ENCODE measurements at places on chromosomes 6 and 20.
A peak's percentile ranks its signal among the peaks of the same experiment; 100 is the strongest.

GRCh38 chr20:37201827-37202162 lies 22.4 kb upstream of the MROH8 start:
- H3K4me3 ChIP-seq, result no peak overlapping the region
- no peak overlapping the region for H3K27ac ChIP-seq
- no peaks in the 10 kb centered on the region for H3K4me1 ChIP-seq
- DNase-seq, result no peak

DNA sequence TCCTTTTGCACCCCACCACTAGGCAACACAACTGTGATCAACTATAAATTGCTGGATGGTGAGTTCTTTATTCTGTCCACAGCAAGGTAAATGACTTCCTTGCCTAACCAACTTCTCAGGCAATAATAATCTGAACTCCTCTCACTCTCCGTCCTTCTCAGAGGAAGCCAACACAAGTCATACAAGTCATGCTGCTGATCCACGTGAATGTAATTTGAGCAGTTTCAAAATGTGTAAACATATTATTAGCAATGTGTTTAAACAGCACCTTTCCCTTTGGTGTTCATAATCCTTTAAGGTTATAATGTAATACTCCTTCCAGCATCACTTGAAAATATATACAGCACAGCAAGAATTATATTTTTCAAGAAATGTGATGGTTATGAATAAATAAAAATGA lies 127.9 kb downstream of the QRSL1 start:
- H3K4me1 ChIP-seq, result no peaks in the 10 kb centered on the region
- DNase-seq, result no peak
- H3K36me3 ChIP-seq, result no peaks in the 10 kb centered on the region
- H3K27me3 ChIP-seq, result no peaks in the 10 kb centered on the region

GRCh38 chr6:16789329-16790038 lies 28.2 kb upstream of the ATXN1 start:
- no peaks in the 10 kb centered on the region for H3K4me1 ChIP-seq
- no peaks in the 10 kb centered on the region for H3K36me3 ChIP-seq
- H3K27ac ChIP-seq, result no peak overlapping the region
- no peak for DNase-seq

GRCh38 chr6:17012421-17013225 lies 89.2 kb upstream of the STMND1 start:
- H3K36me3 ChIP-seq, result no peaks in the 10 kb centered on the region
- peak; percentile 25 for DNase-seq
- no peak overlapping the region for H3K4me3 ChIP-seq
- H3K27ac ChIP-seq, result no peak overlapping the region
- H3K27me3 ChIP-seq, result no peaks in the 10 kb centered on the region

DNA sequence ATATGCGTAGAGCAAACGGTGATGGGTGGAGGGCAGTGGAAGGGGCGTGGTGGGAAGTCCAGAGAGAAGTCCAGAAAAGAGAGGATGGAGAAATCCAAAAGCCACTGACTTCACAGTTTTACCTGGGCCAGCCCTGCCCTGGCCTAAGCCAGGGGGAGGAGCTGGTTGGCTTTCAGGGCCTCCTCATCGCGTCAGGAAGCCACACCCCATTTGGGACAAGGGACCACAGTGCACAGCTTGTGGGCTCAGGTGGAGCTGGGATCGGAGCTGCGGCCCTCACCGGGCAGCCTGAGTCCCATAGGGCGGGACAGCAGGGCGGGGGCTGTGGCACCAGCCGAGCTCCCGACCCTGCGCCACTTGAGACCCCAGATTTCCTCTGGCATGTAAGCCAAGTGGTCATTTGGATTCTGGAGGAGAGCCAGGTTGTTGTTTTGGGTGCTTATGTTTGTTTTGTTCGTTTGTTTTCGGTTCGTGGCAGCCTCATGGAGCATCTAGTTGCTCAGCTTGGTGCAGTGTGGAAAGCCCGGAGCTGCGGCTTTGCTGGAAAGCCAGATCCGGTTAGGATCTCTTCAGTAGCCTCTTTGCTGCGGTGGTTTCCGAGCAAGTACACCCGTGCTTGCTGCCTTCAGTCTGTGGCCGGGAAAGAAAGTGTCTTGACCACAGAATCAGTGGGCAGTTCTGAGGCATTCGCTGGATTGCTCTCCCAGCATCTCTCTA lies 42.2 kb downstream of the RIOK1 start:
- H3K4me3 ChIP-seq, result no peak overlapping the region
- no peak for DNase-seq
- no peaks in the 10 kb centered on the region for H3K27me3 ChIP-seq
- peaks cover 5% of the 10 kb centered on the region for H3K4me1 ChIP-seq
- H3K36me3 ChIP-seq, result no peaks in the 10 kb centered on the region
- H3K27ac ChIP-seq, result no peak overlapping the region

- no peak for DNase-seq
- H3K27me3 ChIP-seq, result no peaks in the 10 kb centered on the region
- no peaks in the 10 kb centered on the region for H3K4me1 ChIP-seq
- no peak overlapping the region for H3K27ac ChIP-seq
These were observed 49.9 kb upstream of the TOP1 start for GRCh38 chr20:40978761-40979160.

GRCh38 chr20:6866741-6867140 lies 99.3 kb downstream of the BMP2 start:
- no peaks in the 10 kb centered on the region for H3K4me1 ChIP-seq
- H3K4me3 ChIP-seq, result no peak overlapping the region
- no peaks in the 10 kb centered on the region for H3K27me3 ChIP-seq
- no peaks in the 10 kb centered on the region for H3K36me3 ChIP-seq
- DNase-seq, result no peak
- no peak overlapping the region for H3K27ac ChIP-seq

GRCh38 chr6:108896111-108896661 lies 48.0 kb downstream of the ARMC2 start:
- no peak overlapping the region for H3K4me3 ChIP-seq
- no peak overlapping the region for H3K27ac ChIP-seq
- H3K4me1 ChIP-seq, result no peaks in the 10 kb centered on the region
- no peaks in the 10 kb centered on the region for H3K36me3 ChIP-seq

DNA sequence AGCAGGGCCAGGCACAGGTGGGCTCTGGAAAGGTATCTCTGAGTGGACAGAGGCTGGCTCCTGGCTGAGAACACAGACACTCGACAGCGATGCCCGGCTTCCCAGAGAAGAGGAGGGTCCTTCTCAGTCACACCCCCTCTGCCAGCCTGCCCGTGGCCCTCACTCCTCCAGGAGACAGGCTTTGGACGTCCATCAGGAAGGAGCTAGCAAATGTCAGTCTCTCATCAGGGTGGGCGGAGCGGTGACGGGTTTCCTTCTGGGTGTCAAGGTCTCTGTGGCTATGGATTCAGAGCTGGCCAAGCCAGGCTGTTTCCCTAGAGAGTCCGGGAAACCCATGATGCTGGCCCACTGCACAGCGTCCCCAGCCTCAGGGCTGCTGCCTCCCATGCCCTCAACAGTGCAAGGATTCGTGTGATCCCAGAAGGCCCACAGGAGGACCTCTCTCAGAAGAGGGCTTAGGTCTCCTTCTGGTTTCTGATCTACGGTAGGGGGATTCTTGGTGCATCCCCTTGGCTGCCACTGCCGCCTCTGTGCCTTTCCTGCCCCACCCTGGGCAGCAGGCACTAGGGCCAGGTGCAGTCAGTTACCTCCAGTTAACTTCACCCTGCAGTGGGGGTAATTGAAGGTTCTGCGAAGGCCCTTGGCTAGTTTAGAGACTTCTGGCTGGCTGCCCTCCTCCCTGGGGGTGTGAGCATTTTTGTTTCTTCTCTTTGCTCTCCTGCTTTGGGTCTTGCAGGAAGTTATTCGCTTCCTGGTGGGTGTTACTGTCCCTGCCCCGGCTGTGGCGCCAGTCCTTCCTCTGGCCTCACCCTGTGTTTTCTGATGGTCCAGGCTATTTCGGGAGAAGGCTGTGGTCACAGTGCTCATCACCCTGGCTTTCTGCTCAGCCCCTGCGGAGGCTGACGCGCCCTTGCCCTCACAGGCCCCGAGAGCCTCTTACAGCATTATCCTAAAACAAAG lies 80.2 kb downstream of the CDH4 start:
- 0 out of 2 replicates have a peak, but pooled peaks cover 1% of the 10 kb centered on the region for H3K4me1 ChIP-seq
- no peak overlapping the region for H3K4me3 ChIP-seq
- DNase-seq, result no peak
- H3K27ac ChIP-seq, result no peak overlapping the region
- H3K27me3 ChIP-seq, result peaks cover 4% of the 10 kb centered on the region

GRCh38 chr6:124487623-124488431 lies 474.4 kb upstream of the RNF217 start:
- no peak overlapping the region for H3K4me3 ChIP-seq
- H3K27me3 ChIP-seq, result no peaks in the 10 kb centered on the region
- no peaks in the 10 kb centered on the region for H3K4me1 ChIP-seq
- DNase-seq, result no peak

- H3K4me3 ChIP-seq, result no peak overlapping the region
- no peaks in the 10 kb centered on the region for H3K4me1 ChIP-seq
- no peak for DNase-seq
- H3K36me3 ChIP-seq, result no peaks in the 10 kb centered on the region
- no peaks in the 10 kb centered on the region for H3K27me3 ChIP-seq
- no peak overlapping the region for H3K27ac ChIP-seq
These were observed 53.5 kb downstream of the RALGAPA2 start for GRCh38 chr20:20658871-20659431.

GRCh38 chr20:56442389-56443365 lies 25.8 kb upstream of the RTF2 start:
- no peak overlapping the region for H3K27ac ChIP-seq
- H3K27me3 ChIP-seq, result no peaks in the 10 kb centered on the region
- no peak overlapping the region for H3K4me3 ChIP-seq
- no peaks in the 10 kb centered on the region for H3K36me3 ChIP-seq

- H3K4me3 ChIP-seq, result peak overlapping the region; percentile 84
- peak; percentile 69 for DNase-seq
- no peaks in the 10 kb centered on the region for H3K4me1 ChIP-seq
- H3K27ac ChIP-seq, result peak overlapping the region; percentile 40
- H3K36me3 ChIP-seq, result no peaks in the 10 kb centered on the region
These were observed 1.0 kb downstream of the AFDN start for GRCh38 chr6:167827583-167828324.

- no peaks in the 10 kb centered on the region for H3K36me3 ChIP-seq
- no peaks in the 10 kb centered on the region for H3K27me3 ChIP-seq
- no peaks in the 10 kb centered on the region for H3K4me1 ChIP-seq
- no peak for DNase-seq
- no peak overlapping the region for H3K4me3 ChIP-seq
These were observed 70.8 kb upstream of the SASH1 start for GRCh38 chr6:148271711-148272439.

GRCh38 chr6:30898750-30899360 lies 9.2 kb upstream of the GTF2H4 start:
- no peak overlapping the region for H3K27ac ChIP-seq
- H3K36me3 ChIP-seq, result peaks cover 64% of the 10 kb centered on the region
- no peak overlapping the region for H3K4me3 ChIP-seq
- no peaks in the 10 kb centered on the region for H3K4me1 ChIP-seq
- no peaks in the 10 kb centered on the region for H3K27me3 ChIP-seq

DNA sequence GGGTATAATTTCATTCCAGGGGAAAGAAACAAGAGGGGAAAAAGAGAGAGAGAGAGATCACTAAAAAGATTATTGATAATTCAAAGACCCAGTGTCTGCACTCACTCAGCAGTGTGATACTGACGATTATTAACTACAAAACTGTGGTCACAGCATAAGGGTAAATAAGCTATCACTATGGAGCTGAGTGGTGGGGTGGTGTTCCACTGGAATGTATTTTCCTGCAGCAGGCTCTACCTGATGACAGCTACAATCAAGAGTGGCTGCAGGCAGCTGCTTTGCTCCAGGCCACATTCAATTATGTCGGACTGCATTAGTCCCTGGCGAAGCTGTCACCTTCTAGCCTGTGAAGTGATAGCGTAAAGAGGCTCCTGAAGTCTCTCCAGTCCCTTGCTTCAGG lies 122.2 kb upstream of the TFAP2D start:
- H3K4me3 ChIP-seq, result no peak overlapping the region
- DNase-seq, result no peak
- H3K27me3 ChIP-seq, result no peaks in the 10 kb centered on the region
- H3K27ac ChIP-seq, result no peak overlapping the region

DNA sequence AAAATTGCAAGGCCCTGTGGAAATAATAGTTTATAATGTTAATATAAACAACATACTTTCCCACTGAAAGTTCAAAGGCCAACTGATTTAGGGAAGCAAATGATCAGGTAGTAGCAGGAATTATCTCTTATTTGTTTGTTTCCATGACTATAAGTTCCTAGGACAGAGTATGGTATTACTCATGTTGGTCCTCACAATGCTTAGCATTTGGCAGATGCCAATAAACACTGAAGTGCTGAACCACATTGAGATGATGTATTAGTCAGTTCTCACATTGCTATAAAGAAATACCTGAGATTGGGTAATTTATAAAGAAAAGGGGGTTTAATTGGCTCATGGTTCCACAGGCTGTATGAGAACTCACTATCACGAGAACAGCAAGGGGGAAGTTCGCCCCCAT lies 129.6 kb upstream of the NUP153 start:
- H3K4me3 ChIP-seq, result no peak overlapping the region
- no peak for DNase-seq
- no peaks in the 10 kb centered on the region for H3K27me3 ChIP-seq
- H3K36me3 ChIP-seq, result no peaks in the 10 kb centered on the region
- peaks cover 6% of the 10 kb centered on the region for H3K4me1 ChIP-seq

DNA sequence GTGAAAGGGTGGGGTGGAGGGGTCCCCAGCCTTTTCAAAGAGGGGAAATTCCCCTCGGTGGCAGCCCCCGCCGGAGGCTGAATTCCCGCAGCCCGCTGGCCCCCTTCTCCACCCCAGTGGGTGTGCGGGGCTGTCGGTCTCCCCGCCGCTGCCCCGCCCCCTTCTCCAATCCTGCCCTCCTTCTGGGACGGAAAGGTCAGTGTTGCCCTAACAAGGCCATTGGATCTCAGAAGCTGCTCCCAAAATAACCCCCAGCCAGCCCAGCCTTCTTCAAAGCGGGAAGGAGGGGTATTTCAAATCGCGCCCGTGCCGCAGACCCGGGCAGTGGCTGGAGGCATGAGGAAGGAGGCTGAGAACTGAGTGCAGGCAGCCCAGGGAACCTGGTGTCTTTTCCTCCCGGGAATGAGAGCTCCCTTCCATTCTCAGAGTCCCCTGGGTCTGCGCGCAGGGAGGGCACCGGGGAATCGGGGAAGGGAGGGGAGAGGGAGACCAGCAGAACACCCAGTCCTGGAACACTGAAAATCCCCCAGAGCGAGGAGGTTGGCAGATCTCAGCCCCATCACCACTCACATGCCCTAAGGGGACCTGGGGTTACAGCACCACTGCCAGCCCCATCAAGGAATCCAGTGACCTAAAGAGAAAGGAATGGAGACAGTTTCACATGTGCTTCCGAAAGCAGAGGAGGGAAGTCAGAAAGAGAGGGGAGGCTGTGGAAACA lies at the start of gene JPH2:
Gene JPH2, minus strand, starts transcription at position 135 of the 718 bp plus-strand sequence. CDS start 483 bp downstream, outside the sequence.
- no peaks in the 10 kb centered on the region for H3K36me3 ChIP-seq
- DNase-seq, result peak; percentile 77
- H3K27ac ChIP-seq, result no peak within 1 kb of the TSS
- peaks cover 3% of the 10 kb centered on the region for H3K27me3 ChIP-seq
- H3K4me1 ChIP-seq, result peaks cover 13% of the 10 kb centered on the region
- peak within 1 kb of the TSS; percentile 27 for H3K4me3 ChIP-seq

Data from H1 (cell line).